ENCODE measurements at places on chromosomes 16 and 17.

GRCh38 chr17:31699281-31699680 is 159.8 kb downstream of the COPRS start:
- peak; percentile 36 for DNase-seq

DNA sequence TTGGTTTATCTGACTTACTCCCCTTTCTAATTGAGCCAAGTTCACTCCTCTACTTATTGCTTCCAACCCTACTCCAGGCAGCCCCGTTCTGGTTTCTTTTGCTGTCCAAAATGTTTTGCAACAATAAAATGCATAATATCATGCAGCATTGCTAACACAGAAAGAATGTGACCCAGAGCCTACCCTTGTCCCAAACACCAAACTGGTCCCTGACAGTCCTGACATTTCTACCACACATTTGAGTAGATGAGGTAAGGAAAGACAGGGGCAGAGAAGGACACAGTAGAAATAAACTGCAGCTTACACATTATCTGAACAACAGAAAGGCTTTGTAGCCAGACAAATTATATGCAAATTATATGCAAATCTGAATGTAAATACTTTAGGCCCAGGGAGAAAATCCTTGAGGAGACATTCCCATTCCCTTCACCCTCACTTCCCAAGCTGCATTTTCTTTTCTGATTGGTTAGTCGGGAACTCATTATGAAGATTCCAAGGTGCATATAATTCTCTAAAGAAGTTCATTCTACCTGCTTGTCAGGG is 31.6 kb downstream of the SOX9 start:
- peak; percentile 49 for DNase-seq

DNA sequence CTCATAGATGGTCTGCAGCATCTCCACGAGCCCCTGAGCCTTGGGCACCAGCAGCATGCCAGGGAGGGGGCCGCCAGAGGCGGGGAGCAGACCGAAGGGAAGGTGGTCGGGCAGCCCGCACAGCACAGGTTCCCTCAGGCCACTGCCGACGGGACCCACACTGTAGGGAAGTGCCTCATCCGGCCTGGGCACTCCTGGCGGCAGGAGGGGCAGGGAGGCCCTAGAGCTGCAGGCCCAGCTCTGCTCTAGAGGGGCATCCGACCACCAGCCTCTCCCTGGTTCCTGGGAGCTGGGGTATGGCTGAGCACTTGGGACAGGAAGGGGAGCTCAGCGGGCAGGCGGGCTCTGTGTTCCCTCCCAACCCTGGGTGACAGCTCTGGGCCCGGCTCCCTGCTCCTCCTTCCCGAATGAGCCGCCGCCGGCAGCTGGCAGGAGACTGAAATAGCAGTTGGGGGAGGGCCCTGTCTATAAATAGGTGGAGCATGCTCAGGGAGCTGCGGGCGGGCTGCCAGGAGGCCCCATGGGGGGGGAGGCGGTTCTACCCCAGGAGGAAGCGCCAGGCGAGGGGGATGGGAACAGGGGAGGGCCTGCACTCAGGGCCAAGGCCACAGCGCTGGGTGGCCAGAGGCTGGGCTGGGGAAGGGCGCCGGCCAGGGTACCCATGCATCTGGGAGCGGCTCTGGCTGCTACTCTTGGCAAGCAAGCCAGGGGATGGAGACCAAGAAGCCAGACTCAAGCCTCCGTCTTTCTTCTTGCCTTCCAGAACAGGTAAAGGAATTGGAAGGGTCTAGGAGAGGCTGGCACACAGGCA is 12.4 kb downstream of the HDAC5 start:
- peak; percentile 97 for DNase-seq

DNA sequence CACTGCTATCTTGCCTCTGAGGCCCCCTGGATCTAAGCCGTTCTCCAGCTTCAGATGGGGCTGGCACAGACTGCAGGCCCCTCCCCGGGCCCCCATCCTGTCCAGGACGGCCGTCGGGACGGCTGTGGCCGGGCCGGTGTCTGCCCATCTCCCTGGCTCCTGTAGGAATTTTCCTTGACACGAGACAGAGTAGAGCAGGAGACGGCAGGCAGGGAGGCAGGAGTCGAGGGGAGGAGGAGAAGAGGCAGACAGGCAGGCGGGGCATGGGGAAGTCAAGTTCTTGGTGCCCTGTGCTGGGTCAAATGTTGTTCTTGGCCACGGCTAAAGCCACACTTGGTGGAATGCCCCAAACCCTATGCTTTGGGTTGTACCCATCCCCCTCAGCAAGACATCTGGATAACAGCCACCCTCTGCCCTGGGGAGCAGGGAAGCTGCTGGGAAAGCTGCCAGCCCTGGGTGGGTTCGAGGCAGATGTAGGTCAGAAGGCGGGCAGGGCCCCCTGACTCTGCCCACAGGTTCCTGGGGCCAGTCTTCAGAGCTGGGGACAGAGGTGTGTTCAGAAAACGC is 4.0 kb downstream of the C1QTNF1 start:
- peak; percentile 75 for DNase-seq

DNA sequence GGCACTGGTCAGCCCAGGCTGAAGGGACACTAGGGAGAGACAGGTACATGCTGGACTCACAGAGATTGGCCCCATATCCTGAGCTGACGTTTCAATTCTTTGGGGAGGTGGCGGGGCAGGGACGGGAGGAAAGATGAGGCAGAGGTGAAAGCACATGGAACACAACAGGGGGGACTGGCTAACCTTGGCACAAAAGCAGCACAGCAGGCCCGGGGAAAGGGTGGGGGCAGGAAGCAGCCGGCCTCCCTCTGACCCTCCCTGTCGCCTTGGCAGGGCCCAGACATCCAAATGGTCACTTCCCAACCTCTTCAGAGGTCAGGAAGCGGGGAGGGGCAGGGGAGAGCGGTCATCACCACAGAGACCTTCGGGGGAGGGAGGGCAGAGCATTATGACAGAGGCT is 6.6 kb downstream of the VAT1 start:
- DNase-seq = no peak

DNA sequence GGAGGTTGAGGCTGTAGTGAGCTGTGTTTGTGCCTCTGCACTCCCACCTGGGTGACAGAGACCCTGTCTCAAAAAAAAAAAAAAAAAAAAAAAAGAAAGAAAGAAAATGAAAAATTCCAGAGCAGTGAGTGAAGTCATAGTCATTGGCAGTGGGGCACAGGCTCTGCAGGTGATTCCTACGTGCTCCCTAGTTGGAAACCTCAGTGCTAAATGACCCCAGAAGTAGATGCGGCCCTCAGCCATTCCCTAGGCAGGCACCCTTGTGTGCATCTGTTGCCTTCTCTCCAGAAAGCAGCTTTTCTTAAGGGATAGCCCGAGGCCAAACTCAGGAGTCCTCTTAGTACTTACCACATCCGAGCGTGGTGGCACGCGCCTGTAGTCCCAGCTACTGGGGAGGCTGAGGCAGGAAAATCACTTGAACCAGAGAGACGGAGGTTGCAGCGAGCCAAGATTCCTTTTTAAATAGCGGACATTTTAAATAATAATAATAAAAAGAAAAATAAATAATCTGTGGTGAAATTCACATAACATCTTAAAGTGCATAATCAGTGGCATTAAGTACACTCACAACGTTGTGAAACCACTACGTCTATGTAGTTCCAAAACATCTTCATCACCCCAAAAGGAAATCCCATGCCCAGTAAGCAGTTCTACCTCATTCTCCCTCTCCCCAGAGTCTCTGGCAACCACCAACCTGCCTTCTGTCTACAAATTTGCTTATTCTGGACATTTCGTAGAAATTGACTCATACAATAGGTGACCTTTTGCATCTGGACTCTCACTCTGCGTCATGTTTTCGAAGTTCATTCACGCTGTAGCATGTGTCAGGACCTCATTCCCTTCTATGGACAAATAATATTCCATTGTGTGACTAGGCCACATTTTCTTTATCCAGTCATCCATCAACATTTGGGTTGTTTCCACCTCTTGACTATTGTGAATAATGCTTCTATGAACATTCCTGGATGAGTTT is 12.5 kb upstream of the SPHK1 start:
- peak; percentile 98 for DNase-seq

DNA sequence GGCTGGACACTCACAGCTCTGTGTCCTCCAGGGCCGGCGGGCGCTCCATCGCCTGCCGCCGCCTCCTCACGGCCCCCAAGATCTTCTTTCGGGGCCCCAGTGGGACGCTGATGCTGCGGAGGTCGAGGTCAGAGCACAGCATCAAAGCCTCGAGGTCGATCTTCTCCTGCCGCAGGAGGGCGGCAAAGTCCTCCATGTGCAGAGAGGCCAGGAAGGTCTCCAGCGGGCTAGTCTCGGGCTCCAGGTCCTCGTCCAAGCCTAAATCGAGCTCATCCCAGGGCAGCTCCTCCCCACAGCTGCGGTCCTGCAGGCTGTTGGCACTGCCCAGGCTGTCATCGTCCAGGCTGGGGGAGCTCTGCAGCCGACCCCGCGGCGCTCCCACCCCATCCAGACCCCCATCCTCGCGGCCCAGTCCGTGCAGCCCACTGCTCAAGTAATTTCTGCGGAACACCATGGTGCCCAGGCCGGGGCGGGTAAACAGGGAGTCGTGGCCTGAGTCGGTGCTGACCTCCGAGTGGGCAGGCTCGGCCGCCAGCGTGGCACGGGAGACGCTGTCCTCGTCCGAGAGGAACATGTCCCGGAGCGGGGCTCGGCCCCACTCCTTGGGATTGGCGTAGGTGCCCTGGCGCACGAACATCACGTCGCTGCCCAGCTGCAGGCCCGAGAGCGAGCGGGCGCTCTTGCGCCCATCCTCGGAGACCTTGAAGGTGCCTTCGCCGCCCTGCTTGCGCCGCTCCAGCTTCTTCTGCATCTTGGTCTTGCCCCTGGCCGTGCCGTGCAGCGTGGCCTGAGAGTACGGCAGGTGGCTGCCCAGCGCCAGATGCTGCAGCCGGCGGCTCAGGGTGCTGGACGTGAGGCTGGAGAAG is 3.4 kb downstream of the USH1G start:
- DNase-seq = peak; percentile 15

DNA sequence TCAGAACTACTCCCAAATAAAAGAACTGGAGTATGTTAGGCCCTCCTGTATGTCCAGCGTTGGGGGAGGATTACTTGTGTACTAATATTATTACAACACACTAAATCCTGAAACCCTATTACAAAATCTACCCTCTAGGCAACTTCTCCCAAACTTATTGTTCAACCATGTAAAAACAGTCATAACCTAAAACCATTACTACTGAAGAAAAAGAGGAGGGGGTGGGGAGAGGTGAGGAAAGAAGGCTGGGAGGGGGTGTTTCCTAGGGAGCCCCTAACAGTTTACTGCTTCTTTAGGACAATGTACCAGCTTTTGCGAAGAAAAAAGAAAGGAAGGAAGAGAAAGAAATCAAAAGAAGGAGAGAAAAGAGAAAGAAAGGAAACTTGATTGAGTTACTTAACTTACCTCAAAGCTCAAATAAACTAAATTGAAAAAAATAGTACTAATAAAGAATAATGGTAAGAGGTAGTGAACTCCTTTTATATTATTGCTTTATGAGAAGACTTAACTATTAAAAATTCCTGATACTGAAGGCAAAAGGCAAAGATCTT is 2.3 kb downstream of the SALL1 start:
- peak; percentile 53 for DNase-seq

DNA sequence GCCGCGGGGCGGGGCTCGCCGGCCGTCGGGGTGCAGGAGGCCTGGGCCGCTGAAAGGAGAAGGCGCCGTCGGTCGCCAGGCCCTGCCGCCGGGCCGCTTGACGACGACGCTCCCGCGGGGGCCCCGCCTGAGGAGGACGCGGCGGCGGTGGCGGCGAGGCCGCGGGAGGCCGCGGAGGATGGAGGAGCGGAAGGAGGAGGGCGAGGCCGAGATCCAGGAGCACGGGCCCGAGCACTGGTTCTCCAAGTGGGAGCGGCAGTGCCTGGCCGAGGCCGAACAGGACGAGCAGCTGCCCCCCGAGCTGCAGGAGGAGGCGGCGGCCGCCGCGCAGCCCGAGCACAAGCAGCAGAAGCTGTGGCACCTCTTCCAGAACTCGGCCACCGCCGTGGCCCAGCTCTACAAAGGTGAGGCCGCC is 430 bp downstream of the HAPSTR1 start:
- peak; percentile 35 for DNase-seq

- DNase-seq = no peak
These were observed 135.2 kb downstream of the SDK2 start for GRCh38 chr17:73508931-73509605.

DNA sequence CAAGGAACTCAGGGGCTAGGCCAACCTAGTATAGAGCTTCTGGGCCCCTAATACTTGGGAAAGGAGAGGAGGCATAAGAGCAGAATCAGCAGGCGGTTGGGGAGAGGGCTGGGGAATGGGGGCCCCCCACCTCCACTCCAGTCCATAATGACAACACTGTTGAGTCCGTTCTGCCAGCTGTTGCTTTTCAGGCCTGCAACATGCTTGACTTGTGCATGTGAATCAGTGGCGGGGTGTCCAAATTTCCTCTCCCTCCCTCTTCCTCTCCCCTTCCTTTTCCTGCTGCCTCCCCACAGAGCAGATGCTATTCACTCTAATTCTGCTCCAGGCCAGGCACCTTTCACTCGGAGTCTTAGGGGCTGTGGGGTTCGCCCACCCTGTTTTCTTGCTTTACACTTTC is 31.7 kb downstream of the SGSM2 start:
- DNase-seq = no peak

DNA sequence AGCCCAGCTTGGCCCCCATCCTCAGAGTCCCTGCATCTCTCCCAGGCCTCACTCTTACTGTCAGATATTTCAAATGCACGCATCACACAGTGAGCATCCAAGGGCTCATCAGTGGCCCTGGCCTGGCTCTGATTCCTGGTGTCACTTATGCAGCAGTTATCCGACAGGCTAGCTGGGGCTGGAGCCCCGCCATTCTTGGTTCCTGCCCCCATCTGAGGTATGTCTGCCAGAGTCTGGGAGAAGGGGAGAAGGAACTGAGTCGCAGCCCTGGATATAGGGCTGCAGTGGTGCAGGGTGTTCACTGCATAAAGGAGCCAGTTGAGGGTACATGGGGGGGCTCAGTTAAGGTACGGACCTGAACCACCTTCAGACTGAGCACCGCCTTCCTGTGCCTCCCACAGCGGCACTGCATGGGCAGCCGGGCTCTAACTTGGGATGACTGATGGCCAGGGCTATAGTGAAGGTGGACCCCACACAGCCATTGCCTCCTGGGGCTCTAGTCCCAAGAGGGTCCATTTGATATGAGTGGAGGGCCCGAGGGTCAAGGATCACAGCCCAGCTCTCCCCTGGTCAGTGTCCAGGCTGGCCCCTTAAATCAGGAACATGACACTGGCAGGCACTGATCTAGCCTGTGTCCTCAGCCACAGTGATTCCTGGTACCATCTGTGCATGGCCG is 1.8 kb upstream of the RASD1 start:
- DNase-seq = no peak

Data from EH (cell line).